ENCODE measurements at places on chromosomes 1 and 21. TPM values are rescaled to one million over a fixed set of nuclear protein-coding genes. Genes with fewer than 3 reads are reported as not detected.

Gene FABP3
- 9.0 TPM for total RNA-seq

Gene GNG4
- total RNA-seq = not detected

Gene CR1L
- total RNA-seq = not detected

Gene ADGRL4
- total RNA-seq = 82.2 TPM

Gene GJC2
- total RNA-seq = 0.61 TPM

Gene B3GALT2
- total RNA-seq = not detected

Gene BNIPL
- total RNA-seq = 0.32 TPM

Gene FBLIM1
- 446 TPM for total RNA-seq

Gene ARMH1
- 0.46 TPM for total RNA-seq

Gene PLEKHM2
- total RNA-seq = 38.0 TPM

Gene ARHGAP29
- total RNA-seq = 212 TPM

Gene CYP4Z1
- not detected for total RNA-seq

Gene SLC35F3
- total RNA-seq = not detected

Gene IL12RB2
- not detected for total RNA-seq

Gene ADCY10
- total RNA-seq = under 0.01 TPM

Gene PDPN
- total RNA-seq = not detected

Gene CDK18
- total RNA-seq = 0.46 TPM

Gene TMPRSS3
- not detected for total RNA-seq

Gene RNU1-3
- total RNA-seq = under 0.01 TPM

Gene S100A7
- total RNA-seq = not detected

Gene NDUFS5
- total RNA-seq = 1,307 TPM

Gene KISS1
- total RNA-seq = 1.1 TPM

Gene C1orf87
- total RNA-seq = not detected

Gene DARS2
- total RNA-seq = 26.0 TPM

Gene ADAMTSL4
- 0.30 TPM for total RNA-seq

Gene SEMA4A
- total RNA-seq = 1.8 TPM

Gene NLRP3
- total RNA-seq = 2.6 TPM

Gene LCE1E
- total RNA-seq = not detected

Gene DNAJC6
- 4.6 TPM for total RNA-seq

Gene OLFML3
- 1.3 TPM for total RNA-seq

Gene FCRL2
- total RNA-seq = not detected

Gene KRTAP12-2
- total RNA-seq = not detected

Gene GPR37L1
- total RNA-seq = not detected

Gene TMEM125
- total RNA-seq = not detected

Gene PPP1R15B
- 37.2 TPM for total RNA-seq

Gene SPATA45
- not detected for total RNA-seq

Gene DLGAP3
- total RNA-seq = not detected

Gene RRP1B
- total RNA-seq = 39.0 TPM

Gene CACNA1S
- not detected for total RNA-seq

Gene NTPCR
- 12.7 TPM for total RNA-seq

Gene BSND
- not detected for total RNA-seq

Gene AMPD2
- total RNA-seq = 41.3 TPM

Measured in epithelial cell of umbilical artery (primary cell).